ENCODE measurements at places on chromosomes 7 and 10. TPM values are rescaled to one million over a fixed set of nuclear protein-coding genes. Genes with fewer than 3 reads are reported as not detected.

ZP3 gene
- total RNA-seq, result 2.1 TPM

CACNA2D1 gene
- total RNA-seq, result 90.3 TPM

PNLIPRP3 gene
- total RNA-seq, result 0.09 TPM

SSC4D gene
- total RNA-seq, result 0.28 TPM

LRRC61 gene
- 0.85 TPM for total RNA-seq

GRID2IP gene
- not detected for total RNA-seq

H2BK1 gene
- not detected for total RNA-seq

FBXL13 gene
- 2.3 TPM for total RNA-seq

DLX5 gene
- not detected for total RNA-seq

VAX1 gene
- not detected for total RNA-seq

ACBD7 gene
- total RNA-seq, result 0.43 TPM

PKD2L1 gene
- not detected for total RNA-seq

TLX1 gene
- not detected for total RNA-seq

TACC2 gene
- 2.7 TPM for total RNA-seq

Data from smooth muscle cell of bladder (primary cell).